Esophagus squamous epithelium (tissue), 5 donors: ENCODE measurements at places on chromosomes 2 and 18. TPM values are rescaled to one million over a fixed set of nuclear protein-coding genes. Genes with fewer than 3 reads are reported as not detected.

DNA sequence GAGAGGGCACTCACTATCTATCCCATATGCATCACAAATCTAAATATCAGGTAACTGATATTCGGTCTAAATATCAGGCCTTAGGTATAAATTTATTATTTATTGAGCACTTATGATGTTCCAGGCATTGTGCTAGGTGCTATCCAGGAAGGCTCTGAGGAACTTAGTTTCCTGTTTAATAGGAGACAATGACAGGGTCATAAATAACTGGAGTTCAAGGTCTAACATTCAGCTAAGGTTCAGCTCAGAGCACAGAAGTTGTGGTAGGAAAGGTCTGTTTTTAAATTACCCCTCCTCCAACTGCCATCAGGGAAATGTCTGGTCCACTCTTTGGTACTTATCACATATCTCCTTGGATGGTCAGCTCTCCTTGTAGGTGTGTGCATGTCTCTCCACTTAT lies 193.6 kb downstream of the AGPS start:
- no peak for DNase-seq

- DNase-seq = no peak
Observed at GRCh38 chr2:190802626-190803209, 77.9 kb upstream of the GLS start.

- DNase-seq = no peak
Observed at GRCh38 chr2:238190445-238190844, 13.1 kb downstream of the ILKAP start.

DNA sequence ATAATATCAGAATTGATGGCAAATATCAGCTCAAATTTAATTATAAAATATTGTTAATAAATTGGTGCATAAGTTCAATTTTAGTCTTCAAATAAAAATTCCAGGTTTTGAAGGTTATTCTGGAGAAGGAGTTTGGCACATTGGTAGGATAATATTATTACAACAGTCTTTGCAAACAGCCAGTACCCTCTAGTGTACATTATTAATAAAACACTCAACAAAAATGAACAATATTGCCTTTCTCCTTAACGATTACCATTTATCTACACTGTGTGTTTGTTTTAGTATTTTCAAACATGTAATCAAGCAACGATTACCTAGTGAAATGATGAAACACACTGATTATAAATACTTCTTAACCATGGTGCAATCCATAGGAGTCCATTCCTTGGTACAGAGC lies 334.0 kb upstream of the FSIP2 start:
- no peak for DNase-seq

- no peak for DNase-seq
Observed at GRCh38 chr2:86592547-86593230, 29.4 kb upstream of the CHMP3 start.

GRCh38 chr18:75167759-75168618 lies 41.0 kb downstream of the PTGR3 start:
- DNase-seq = no peak

- no peak for DNase-seq
Observed at GRCh38 chr18:21682371-21683051, 22.1 kb downstream of the ABHD3 start.

- DNase-seq = no peak
Observed at GRCh38 chr2:3324036-3324386, 53.6 kb downstream of the EIPR1 start.

DNA sequence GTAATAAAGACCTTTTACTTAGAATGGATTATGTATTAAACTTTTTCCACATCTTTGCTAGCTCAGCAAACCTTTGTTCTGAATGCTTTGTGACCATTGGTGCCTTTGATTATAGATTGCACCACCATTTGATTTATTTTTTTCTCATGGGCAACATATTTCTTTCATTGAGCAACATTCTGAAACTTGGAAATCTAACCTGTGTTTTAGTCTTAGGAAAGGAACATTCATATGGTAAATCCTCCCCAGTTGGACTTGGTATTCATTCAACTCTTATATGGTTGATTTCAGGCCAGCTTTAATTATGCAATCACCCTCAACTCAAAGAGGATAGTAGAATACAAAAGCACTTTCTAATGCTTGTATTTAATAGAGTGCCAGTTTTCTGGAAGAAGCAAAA lies 1077.9 kb upstream of the ZEB2 start:
- DNase-seq = no peak

GRCh38 chr2:196206804-196207203 lies 35.4 kb upstream of the STK17B start:
- DNase-seq = no peak

DNA sequence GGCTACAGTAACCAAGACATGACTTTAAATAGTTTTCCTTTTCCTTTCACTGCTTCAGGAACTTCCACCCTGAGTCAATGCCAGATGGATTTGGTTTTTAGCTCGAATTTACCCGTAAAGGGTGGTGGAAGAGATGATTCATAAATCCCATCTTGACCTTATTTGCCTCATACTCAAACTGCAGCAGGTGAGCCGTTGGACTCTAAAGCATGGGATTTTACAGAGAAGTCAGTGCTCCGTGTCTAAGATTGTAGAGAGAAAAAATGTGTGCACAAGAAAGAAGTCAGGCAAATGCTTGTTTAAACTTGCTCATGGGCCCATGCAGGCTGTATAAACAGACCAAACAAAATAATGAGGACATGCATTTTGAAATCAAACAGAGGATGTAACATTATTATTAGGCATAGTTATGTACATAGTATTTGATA lies 369.7 kb upstream of the TRIB2 start:
- no peak for DNase-seq

DNA sequence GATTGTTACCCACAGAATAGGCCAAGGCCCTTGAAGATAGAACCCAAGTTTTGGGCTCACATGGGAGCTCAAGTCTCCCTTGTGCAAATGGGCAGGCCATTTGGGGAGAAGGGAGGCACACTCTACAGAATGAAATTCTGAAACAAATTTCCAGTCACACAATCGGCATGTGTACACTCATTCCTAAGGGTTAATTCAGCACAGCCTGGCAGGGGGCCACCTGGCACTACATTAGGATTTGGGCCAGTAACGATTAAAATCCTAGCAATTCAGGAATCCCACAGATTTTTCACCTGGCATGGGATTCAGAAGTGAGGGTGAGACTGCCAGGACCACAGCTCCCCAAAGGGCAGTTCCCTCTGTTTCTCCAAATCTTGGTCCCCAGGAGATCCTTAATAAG lies 46.4 kb downstream of the BMP10 start:
- DNase-seq = no peak

GRCh38 chr2:202046572-202046971 lies 12.9 kb downstream of the FZD7 start:
- no peak for DNase-seq

GRCh38 chr2:54678719-54679118 lies 44.7 kb upstream of the EML6 start:
- DNase-seq = no peak

- no peak for DNase-seq
Observed at GRCh38 chr2:14354231-14354630, 278.3 kb upstream of the LRATD1 start.

DNA sequence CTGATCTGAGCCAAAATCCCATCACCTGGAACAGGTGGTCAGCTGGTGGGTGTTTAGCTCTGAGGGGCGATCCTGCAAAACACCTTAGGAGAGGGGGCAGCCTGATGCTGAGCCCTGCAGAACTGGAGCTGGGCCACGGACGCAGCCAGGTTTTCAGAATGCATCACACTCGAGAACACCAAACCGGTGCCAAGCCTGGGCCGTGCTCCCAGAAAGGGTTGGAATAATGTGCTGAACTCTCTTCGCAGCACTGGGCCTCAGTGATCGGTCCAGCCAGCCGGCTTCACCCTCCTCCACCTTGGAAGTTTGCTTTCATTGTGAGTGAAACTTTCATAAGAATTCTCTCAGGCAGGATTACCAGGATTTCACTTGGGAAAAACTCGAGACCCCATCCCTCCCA lies 56.5 kb upstream of the TTC39C start:
- DNase-seq = no peak

DNA sequence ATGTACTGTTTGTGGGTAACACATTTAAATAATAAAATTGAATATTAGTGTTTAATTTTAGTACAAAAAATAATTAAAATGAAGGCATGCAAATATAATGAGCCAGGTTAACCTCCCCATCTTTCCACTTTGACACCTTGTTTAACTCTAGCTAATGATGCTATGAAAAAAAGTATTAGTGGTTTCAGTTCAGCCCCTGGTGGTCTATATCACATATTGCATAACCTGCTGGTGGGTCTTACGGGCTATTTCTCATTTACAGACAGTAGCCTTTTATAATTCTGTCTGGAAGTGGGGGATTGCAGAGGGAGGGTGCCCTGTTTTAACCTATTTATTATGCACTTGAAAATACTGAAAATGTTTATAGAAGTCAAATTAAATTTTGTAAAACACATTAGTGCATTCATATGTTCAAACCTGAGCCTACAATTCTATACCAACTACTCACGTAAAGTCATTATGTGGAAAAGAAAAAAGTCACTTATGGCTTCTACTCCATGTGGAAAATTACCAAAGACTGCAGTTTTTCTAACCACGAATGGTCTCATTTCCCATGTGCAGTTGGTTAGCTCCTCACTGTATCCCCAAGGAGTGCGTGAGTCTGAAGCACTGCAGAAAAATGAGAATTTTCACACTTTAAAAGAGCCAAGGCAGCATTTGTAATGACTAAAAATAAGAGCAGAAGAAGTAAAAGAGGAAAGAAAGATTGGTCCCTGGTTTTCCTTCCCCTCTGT lies 381.0 kb downstream of the MTX2 start:
- no peak for DNase-seq

GRCh38 chr2:190653231-190653630 lies 4.3 kb downstream of the NAB1 start:
- no peak for DNase-seq

- DNase-seq = no peak
Observed at GRCh38 chr2:100655446-100655845, 92.7 kb downstream of the PDCL3 start.

DNA sequence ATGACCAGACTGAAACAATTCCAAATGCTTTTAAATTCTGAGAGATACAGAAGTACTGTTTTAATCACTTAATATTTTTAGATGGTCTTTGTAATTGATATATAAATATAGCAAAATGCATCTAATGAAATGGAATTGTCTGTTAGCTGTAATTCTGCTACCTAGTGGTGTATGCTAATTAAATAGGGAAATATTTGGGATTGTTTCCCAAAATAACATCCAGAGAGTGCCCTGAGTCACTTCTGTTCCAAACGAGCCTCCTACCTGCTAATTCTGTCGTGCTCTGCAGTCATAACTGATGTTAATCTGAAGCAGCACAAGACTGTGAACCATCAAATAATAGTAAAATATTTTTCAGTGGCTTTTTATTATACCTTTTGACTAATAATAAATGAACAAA lies 71.4 kb upstream of the NOSTRIN start:
- no peak for DNase-seq

- DNase-seq = no peak
Observed at GRCh38 chr2:180652794-180653193, 327.6 kb upstream of the UBE2E3 start.

- no peak for DNase-seq
Observed at GRCh38 chr2:38876407-38876806, 631 bp downstream of the MORN2 start.

DNA sequence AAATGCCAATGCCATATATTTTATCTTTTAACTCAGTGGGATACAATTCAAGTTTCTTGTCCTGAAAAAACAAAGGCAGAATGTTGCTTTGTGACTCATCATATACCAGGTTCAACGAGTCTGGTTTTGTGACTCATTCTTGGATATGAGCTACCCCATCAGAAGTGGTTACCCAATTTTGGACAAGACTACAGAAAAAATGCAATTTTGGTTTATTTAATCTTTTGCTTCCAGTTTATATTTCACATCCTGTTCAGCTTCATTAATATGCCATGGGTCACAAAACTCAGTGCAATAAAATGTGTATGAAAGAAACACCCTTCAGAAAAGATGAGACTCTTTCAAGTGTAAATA lies 25.0 kb downstream of the FN1 start:
- DNase-seq = no peak

DNA sequence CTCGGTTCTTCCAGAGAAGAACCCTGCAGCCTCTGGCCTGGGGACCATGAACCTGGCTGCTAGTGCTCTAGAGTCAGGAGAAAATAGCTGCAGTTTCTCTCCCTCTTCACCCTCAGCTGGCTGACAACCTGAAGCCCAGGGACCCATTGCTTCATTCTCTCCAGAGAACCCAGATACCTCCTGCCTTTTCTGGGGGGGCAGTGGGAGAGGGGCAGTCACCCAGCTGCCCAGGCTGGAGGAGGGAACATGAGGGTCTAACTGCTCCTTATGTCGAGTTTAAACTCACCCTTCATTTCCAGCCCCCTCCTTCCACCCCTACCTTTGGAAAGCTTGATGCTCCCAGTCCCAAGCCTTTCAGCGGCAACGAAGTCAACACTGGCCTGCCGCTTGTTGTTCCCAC lies 7.6 kb upstream of the ZFAND2B start:
- no peak for DNase-seq

- no peak for DNase-seq
Observed at GRCh38 chr2:175630280-175631244, 371.5 kb downstream of the LNPK start.

GRCh38 chr18:22344908-22345670 lies 72.6 kb downstream of the CTAGE1 start:
- DNase-seq = no peak

Gene FAM237A
- total RNA-seq = not detected

Gene BCL11A
- 23.9 TPM for total RNA-seq

Gene TMEM247
- total RNA-seq = not detected

Gene EVX2
- total RNA-seq = not detected

Gene CROCC2
- total RNA-seq = not detected

Gene LINC00305
- not detected for total RNA-seq

Gene CCDC150
- total RNA-seq = 2.4 TPM

Gene CFAP65
- not detected for total RNA-seq

Gene RAPGEF4
- 2.9 TPM for total RNA-seq

Gene UGT1A5
- 9.7 TPM for total RNA-seq

Gene QPCT
- 13.7 TPM for total RNA-seq

Gene RBM43
- total RNA-seq = 1.5 TPM
